ENCODE measurements at places on chromosomes 5 and 9.

GRCh38 chr9:113215132-113215531, 5.9 kb downstream of the FKBP15 start:
- peak; percentile 25 for DNase-seq

DNA sequence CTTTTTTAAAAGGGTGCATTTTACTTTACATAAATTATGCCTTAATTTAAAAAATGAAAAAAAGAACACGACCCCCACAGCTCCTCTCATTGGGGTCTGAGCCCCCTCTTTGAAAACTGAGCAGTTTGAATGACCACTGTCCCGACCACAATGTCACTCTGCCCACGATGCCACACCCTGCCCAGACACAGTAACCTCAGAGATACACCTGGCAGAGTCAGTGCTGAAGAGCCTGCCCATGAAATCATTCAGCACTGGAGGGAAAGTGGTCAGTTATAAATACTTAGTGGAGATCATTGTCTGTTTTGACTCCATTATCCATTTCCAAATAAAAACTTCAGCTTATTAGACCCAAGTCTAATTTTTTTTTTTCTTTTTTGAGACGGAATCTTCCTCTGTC, 49.3 kb downstream of the DNAJC21 start:
- no peak for DNase-seq

DNA sequence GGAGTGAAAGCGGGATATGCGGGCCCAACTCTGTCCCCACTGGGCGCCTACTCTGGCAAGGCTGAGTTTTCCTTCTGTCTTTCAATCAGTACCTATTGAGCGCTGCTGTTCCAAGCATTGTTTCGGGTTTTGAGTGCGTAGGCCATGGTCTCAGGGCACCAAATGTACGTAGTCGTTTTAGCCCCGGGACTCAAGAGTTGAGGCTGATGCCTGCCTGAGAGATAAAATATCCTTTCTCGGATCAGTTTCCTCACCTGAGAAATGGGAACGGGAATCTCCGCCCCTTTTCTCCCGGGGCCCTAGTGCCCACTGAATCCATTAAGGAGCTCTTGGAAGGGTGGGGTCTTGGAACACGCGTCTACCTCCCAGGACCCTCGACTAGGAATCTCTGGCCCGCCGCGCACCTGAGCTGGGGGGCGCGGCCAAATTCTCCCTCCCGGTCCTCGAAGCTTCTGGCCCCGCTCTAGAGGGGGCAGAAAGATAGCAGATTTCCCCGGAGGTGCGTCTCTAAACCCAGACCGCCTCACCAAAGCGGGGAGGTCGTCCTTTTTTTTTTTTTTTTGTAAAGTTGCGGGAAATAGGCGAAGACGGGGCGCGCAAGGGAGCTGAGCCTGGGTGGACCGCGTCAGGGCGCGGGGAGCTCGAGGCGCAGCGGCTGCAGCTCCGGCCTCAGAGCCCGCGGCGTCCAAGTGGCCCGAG, 494 bp upstream of the CXXC5 start:
- DNase-seq: no peak

- no peak for DNase-seq
Observed at GRCh38 chr5:153670101-153670500, 179.6 kb downstream of the GRIA1 start.

- DNase-seq: no peak
Observed at GRCh38 chr9:126354887-126355770, 28.5 kb downstream of the MVB12B start.
